Sigmoid colon (tissue), 7 donors: ENCODE measurements at places on chromosomes 5 and 9.

DNA sequence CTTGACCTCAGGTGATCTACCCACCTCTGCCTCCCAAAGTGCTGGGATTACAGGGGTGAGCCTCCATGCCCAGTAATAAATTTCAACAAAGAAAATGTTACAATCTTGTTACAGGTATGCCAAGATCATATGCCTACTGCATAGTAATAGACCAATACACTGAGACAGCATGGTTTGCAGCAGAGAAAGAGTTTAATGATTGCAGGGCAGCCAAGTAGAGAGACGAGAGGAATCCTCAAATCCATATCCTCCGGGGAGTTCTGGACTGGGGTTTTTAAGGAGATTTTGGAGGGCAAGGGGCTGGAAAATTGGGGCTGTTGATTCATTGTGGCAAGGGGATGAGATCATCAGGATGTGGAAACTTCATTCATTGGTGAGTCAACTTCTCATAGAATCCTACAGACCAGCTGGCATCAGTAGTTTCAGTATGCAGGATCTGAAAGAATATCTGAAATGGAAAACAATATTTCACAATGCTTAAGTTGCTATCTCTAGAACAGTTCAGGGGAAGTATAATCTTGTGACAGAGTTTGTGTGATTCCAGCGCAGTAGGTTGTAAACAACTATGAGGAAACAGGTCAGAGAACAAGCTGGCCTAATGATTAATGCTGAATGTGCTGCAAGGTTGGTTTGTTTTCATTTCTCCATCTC, 14.8 kb upstream of the TUT7 start:
- no peak overlapping the region for H3K4me3 ChIP-seq
- DNase-seq, result no peak
- H3K36me3 ChIP-seq, result no peaks in the 10 kb centered on the region
- no peak overlapping the region for H3K27ac ChIP-seq

DNA sequence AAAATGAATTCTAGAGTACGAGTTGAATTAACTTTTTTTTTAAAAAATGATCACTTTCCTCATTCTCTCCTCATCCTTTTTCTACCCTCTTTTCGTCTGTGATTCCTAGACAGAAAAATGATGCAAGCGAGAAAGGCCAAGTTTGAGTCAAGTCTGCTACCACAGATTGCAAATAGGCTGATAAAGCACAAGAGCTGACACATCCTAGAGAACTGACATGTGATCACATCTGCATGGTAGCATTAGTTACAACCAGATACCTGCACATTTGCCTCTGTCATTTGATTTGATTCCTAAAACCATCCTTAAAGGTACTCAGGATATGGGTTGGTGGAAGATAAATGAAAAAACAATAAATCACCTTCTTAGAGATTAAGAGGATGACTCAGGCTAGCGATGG, 225.4 kb upstream of the PPP1R2B start:
- H3K4me3 ChIP-seq, result no peak overlapping the region
- no peak overlapping the region for H3K27ac ChIP-seq
- DNase-seq, result no peak
- no peaks in the 10 kb centered on the region for H3K27me3 ChIP-seq

GRCh38 chr9:89598926-89599325, 5.9 kb upstream of the GADD45G start:
- no peak overlapping the region for H3K4me3 ChIP-seq
- no peak overlapping the region for H3K27ac ChIP-seq
- peaks cover 9% of the 10 kb centered on the region for H3K4me1 ChIP-seq
- DNase-seq, result peak; percentile 61
- no peaks in the 10 kb centered on the region for H3K36me3 ChIP-seq

DNA sequence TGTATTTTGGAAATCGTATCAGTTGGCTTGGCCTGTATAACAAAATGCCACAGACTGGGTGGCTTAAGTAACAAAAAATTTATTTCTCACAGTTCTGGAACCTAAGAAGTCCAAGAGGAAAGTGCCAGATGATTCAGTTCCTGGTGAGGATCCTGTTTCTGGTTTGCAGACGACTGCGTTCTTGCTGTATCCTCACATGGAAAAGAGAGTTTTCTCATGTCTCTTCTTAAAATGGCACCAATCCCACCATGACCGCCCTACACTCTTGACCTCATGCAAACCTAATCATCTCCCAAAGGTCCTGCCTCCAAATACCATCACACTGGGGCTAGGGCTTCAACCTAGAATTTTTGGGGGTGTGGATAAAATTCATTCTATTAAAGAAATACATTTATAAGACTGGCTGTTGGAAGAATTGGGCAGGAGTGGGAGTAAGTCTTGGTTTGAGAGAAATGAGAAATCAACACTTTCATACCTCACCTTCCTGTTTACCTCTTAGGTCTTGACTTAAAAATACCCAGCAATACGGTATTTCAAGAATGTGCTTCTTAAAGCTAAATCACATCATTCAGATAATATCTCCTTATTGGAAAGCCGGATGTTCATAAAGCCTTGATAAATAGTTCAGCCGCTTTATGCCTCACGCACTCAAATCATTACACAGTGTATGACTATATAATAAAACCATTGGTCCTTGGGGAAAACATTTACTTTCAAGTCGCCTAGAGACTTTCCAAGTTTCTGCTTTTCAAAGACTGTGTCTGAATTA, 28.7 kb downstream of the PTTG1 start:
- no peaks in the 10 kb centered on the region for H3K4me1 ChIP-seq
- no peak for DNase-seq
- no peak overlapping the region for H3K4me3 ChIP-seq
- no peaks in the 10 kb centered on the region for H3K36me3 ChIP-seq

DNA sequence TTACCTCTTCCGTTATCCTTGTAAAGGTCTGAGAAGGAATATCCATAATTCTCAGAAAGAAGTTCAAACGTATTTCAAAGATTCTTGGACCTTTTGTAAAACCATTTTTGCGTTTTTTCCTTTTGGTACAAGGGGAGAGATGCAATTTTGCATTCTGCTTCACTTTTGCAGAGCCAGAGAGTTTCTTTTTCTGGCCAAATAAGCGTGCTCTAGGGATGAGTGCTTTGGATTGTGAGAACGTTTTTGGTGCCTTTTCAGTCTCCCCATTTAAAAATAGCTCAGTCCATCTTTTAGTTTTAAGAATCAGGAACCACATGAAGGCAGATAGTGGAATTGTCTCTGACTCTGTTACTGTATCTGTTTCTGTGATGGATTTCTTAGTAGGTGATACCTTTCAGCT, 1.5 kb downstream of the ARHGAP26 start:
- no peaks in the 10 kb centered on the region for H3K27me3 ChIP-seq
- DNase-seq, result no peak
- no peaks in the 10 kb centered on the region for H3K36me3 ChIP-seq
- H3K27ac ChIP-seq, result peak overlapping the region; percentile 92
- H3K4me1 ChIP-seq, result peaks cover 9% of the 10 kb centered on the region

- no peaks in the 10 kb centered on the region for H3K4me1 ChIP-seq
- no peak overlapping the region for H3K4me3 ChIP-seq
- DNase-seq, result no peak
- no peaks in the 10 kb centered on the region for H3K36me3 ChIP-seq
- H3K27me3 ChIP-seq, result no peaks in the 10 kb centered on the region
These were observed 21.3 kb downstream of the ARRDC3 start for GRCh38 chr5:91361790-91362189.

- no peaks in the 10 kb centered on the region for H3K36me3 ChIP-seq
- peak; percentile 79 for DNase-seq
- H3K27ac ChIP-seq, result no peak overlapping the region
- peaks cover 10% of the 10 kb centered on the region for H3K4me1 ChIP-seq
These were observed 88.1 kb downstream of the KCNN2 start for GRCh38 chr5:114449860-114450421.

- no peaks in the 10 kb centered on the region for H3K36me3 ChIP-seq
- DNase-seq, result peak; percentile 93
- H3K4me3 ChIP-seq, result no peak overlapping the region
- H3K27ac ChIP-seq, result peak overlapping the region; percentile 60
- H3K27me3 ChIP-seq, result no peaks in the 10 kb centered on the region
- no peaks in the 10 kb centered on the region for H3K4me1 ChIP-seq
These were observed 22.4 kb upstream of the ANGPTL2 start for GRCh38 chr9:127144670-127145445.

DNA sequence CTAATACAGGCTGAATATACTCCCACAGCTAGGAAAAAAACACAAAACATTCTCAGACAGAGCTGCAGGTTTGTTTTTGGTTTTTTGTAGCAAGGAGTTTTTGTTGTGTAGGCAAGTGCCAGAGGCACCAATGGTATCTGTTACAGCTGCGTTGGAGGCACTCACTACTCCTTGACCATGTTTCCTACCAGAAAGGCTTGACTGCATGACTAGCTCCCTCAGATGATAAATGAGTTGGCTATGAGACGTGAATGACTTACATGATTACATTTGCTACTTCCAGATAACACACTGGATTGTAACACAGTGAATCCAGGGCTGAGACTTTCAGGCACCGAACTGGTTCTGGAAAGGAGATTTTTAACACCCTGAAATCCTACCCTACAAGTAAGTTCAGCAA, 18.8 kb downstream of the GZMK start:
- H3K36me3 ChIP-seq, result no peaks in the 10 kb centered on the region
- H3K27me3 ChIP-seq, result no peaks in the 10 kb centered on the region
- H3K4me3 ChIP-seq, result no peak overlapping the region
- H3K4me1 ChIP-seq, result no peaks in the 10 kb centered on the region

DNA sequence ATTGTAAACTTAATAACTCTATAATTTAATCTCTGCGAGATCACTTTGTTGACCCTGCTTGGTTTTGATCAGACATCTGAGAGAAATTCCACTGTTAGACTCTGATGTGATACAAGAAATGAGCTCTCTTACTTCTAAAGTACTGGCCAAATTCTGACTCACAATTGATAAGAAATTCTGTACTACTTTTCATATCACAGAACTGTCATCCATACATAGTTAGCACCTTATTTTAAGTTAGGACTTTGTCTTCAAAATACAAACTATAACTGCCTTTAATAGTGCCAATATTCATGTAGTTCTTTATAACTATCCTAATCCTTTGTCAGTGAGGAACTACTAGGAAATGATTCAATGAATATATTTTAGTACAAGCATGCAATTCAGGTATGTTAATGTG, 23.4 kb downstream of the MARCHF11 start:
- H3K4me3 ChIP-seq, result no peak overlapping the region
- no peaks in the 10 kb centered on the region for H3K4me1 ChIP-seq
- no peaks in the 10 kb centered on the region for H3K27me3 ChIP-seq
- no peak for DNase-seq

DNA sequence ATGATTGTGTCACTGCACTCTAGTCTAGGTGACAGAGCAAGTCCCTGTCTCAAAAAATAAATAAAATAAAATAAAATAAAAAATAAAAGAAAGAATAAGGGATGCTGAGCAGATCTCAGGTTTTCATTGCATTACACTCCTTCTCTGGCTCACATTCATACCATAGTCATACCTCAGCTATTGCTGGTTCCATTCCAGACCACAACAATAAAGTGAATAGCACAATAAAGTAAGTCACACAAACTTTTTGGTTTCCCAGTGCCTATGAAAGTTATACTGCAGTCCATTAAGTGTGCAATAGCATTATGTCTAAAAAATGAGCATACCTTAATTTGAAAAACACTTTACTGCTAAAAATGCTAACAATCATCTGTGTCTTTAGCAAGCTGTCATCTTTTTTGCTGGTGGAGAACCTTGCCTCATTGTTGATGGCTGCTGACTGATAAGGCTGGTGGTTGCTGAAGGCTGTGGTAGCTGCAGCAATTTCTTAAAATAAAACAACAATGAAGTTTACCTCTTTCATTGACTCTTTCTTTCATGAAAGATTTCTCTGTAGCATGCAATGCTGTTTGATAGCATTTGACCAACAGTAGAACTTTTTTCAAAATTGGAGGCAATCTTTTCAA, 415.7 kb downstream of the ZNF608 start:
- no peaks in the 10 kb centered on the region for H3K27me3 ChIP-seq
- DNase-seq, result no peak
- no peak overlapping the region for H3K27ac ChIP-seq

GRCh38 chr9:131485206-131485605, 17.5 kb upstream of the POMT1 start:
- no peaks in the 10 kb centered on the region for H3K27me3 ChIP-seq
- H3K36me3 ChIP-seq, result peaks cover 97% of the 10 kb centered on the region
- DNase-seq, result no peak
- H3K4me1 ChIP-seq, result peaks cover 4% of the 10 kb centered on the region
- no peak overlapping the region for H3K4me3 ChIP-seq
- H3K27ac ChIP-seq, result peak overlapping the region; percentile 81

GRCh38 chr9:2966565-2967300, 122.8 kb upstream of the PUM3 start:
- H3K4me3 ChIP-seq, result no peak overlapping the region
- DNase-seq, result no peak
- H3K27me3 ChIP-seq, result no peaks in the 10 kb centered on the region
- H3K4me1 ChIP-seq, result no peaks in the 10 kb centered on the region
- H3K27ac ChIP-seq, result no peak overlapping the region

DNA sequence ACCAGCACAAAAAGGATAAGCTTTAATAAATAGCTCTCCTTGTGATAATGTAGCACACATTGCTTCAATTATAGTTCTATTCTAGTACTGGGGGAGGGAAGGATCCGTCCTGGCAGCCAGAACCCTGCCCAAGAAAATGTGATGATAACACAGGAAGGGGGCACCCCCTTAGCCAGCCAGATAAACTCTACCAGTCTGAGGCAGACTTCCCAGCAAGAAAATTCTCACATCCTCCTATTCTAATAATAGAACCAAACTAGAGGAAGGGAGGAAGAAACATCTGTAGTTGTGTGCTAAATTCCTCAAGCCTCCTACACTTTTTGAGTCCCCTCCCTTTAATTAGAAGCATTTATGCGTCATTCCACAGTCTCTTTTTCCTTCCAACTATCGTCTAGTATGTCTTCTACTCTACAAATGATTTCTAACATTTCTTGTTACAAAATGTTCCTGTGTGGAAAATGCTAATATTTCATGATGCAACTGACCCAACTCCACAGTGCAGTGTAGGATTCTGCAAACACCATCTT, 261.0 kb downstream of the SEMA5A start:
- H3K27ac ChIP-seq, result peak overlapping the region; percentile 17
- no peaks in the 10 kb centered on the region for H3K36me3 ChIP-seq
- no peaks in the 10 kb centered on the region for H3K4me1 ChIP-seq
